ENCODE measurements at places on chromosomes 5 and 9.

DNA sequence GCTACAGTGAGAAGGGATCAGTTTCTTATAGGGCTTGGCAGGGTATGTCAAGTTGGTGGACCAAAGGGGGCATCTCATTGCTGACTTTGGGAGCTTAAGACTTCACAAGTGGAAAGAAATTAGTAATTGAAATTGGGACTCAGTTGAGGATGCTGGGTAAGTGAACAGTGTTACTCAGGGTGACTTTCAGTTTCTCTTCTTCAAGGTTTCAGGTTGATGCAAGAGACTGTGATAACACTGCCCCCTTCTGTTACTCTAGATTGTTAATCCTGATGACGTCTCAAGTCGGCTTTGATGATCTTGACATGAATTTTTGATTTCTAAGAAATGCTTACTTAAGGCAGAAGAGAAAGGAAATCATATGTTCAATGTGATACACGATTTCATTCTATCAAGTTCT lies 21.3 kb downstream of the KCTD16 start:
- peak; percentile 21 for DNase-seq

GRCh38 chr9:22148528-22148875 lies 139.4 kb upstream of the CDKN2B start:
- DNase-seq: no peak

DNA sequence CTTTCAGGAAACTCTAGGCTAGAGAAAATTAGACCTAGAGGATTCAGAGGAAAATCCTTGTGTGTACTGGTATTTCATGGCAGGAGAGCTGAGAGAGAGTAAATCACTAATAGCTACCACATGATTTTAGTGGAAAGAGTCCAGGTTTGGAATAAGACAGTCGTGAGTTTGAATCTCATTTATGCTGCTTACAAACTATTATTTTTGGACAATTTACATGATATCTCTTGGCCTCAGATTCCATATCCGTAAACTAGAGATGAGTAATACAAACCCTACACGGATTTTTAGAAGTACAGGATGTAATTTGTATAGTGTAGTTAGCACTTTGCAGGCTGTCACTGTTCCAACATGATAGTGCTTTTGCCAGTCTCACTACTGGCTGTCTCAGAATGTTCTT lies 2.7 kb downstream of the IL31RA start:
- DNase-seq: no peak

- DNase-seq: no peak
These were observed 295.0 kb downstream of the CAAP1 start for GRCh38 chr9:26597542-26598149.

- no peak for DNase-seq
These were observed 19.4 kb downstream of the CSF1R start for GRCh38 chr5:150066901-150067396.

GRCh38 chr9:38715684-38716083 lies 4.2 kb downstream of the FAM240B start:
- DNase-seq: no peak

Data from naive thymus-derived CD8-positive, alpha-beta T cell (primary cell).